ENCODE measurements at places on chromosomes 2 and 18.

DNA sequence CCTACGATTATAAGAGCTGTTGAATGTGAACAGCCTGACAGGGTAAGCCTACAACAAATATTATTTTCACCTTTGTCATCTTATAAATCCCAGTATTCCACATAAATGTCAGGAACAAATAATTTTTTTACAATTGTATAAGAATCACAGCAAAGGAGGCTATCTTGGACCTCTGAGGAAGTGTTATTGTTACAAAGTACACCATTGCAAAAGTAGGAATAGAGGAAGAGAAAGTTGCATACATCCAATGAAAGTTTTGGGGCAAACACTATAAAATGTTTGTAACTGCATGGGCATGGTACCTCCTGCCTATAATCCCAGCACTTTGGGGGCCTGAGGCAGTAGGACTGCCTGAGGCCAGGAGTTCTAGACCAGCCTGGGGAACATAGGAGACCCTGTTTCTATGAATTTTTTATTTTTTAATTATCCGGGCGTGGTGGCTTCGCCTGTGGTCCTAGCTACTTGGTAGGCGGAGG lies 715 bp upstream of the MEMO1 start:
- no peak for DNase-seq

- no peak for DNase-seq
Observed at GRCh38 chr2:72144632-72145288, 2.9 kb downstream of the CYP26B1 start.

DNA sequence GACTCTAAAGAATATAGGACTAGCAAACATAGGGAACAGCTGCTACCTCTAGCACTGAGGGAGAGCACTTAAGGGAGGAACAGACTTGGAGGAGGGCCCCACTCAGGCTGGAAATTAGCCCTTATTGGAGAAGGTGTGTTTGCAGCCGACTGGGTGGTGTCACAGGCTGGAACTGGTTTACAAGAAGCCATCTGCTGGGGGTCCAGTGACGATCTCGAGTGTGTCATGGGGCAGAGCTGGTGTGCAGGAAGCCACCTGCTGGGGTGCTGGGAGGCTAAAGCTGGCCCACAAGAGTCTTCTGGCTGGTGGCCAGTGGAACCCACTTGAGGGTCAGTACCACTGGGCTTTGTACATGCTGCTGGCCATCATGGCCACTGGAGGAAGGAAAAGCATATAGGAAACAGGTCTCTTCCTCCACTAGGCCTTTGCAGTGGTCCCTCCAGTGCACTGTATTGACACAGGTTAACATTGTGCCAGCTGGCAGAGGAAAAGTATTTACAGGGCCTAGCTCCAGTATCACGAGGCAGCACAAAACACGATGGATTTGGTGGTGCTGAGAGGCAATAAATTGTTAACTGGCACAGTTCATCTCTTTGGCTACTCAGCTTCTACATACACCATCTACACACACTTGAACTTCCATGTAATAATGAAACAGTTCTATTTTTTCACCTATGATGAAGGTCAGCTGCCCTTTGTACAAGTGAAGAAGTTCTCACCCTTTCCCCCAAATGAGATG lies 43.6 kb downstream of the MAP3K20 start:
- peak; percentile 37 for DNase-seq

GRCh38 chr2:54568876-54569321 lies 112.8 kb downstream of the SPTBN1 start:
- no peak for DNase-seq

DNA sequence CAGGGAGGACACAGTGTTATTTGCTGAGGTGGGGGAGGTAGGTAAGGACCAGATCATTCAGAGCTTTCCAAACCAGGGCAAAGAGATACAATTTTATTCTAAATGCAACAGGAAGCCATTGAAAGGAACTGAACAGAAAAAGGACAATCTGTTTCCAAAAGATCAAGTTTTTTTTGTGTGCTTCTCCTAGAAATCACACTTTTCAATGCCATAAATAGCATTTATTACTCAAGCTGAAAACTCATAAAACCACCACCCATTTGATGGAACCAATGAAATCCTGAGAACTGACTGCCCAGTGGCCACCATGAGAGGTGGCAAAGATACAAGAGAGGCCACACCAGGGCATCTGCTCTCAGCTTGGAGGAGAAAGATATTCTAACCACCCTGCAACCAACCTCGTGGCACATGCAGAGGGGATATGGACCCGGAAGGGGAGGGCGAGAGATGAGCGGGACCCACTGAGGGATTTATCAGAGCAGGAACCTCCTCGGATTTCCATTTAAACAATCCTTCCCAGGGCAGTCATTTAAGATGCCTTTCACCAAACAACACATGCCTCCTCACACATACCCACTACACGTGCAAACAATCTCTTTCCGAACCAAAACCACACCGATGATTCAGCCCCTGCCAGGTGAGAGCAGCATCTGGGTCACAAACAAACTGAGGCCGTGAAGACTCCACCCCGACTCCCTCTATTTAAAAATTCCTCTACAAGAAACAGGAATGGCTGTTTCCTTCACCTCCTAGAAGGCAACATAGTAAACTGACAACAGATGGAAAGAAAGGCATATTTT lies 8.8 kb downstream of the CYB5A start:
- DNase-seq: no peak
